Left lung (tissue), 14 donors: ENCODE measurements at places on chromosomes 6 and 20.

GRCh38 chr6:38503032-38503773, 136.5 kb downstream of the BTBD9 start:
- no peak for DNase-seq
- H3K36me3 ChIP-seq: no peaks in the 10 kb centered on the region
- H3K4me3 ChIP-seq: no peak overlapping the region
- no peaks in the 10 kb centered on the region for H3K4me1 ChIP-seq
- no peak overlapping the region for H3K27ac ChIP-seq

DNA sequence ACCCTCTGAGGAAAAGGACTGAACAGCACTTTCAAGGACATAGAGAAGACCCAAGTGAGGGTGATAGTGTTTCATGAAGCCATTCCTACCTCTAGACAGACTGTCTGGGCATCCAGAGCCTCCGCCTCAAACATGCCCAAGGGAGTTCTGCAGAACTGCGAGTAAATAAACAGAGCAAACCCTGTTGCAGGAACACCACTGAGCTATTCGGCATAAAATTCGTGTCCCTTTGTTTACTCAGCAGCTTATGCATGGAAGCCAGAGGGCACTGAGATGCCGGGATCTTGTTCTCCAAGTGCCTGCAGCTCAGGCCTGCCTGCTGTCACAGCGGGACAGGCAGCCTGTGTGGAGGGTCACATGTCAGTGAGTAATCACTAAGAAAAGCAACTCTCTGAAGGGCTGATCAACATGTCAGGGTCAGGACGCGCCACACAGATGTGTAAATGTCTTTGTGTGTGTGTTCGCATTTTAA, 164.9 kb upstream of the HEY2 start:
- H3K4me3 ChIP-seq: no peak overlapping the region
- no peak overlapping the region for H3K27ac ChIP-seq
- no peaks in the 10 kb centered on the region for H3K4me1 ChIP-seq
- peak; percentile 34 for DNase-seq
- H3K27me3 ChIP-seq: peaks cover 6% of the 10 kb centered on the region

- no peaks in the 10 kb centered on the region for H3K27me3 ChIP-seq
- no peaks in the 10 kb centered on the region for H3K36me3 ChIP-seq
- peaks cover 29% of the 10 kb centered on the region for H3K4me1 ChIP-seq
- no peak overlapping the region for H3K4me3 ChIP-seq
- peak; percentile 85 for DNase-seq
- H3K27ac ChIP-seq: no peak overlapping the region
Measured at GRCh38 chr20:49216991-49217578, 2.1 kb upstream of the DDX27 start.

GRCh38 chr6:149863698-149864577, at the start of gene LRP11:
LRP11 (minus strand) TSS chr6:149864359; CDS start chr6:149864020, 339 bp downstream.
- no peaks in the 10 kb centered on the region for H3K36me3 ChIP-seq
- H3K4me1 ChIP-seq: peaks cover 6% of the 10 kb centered on the region
- peak within 1 kb of the TSS; percentile 84 for H3K27ac ChIP-seq
- peaks cover 20% of the 10 kb centered on the region for H3K27me3 ChIP-seq
- DNase-seq: peak; percentile 78

GRCh38 chr6:157990321-157991066, 8.8 kb downstream of the SYNJ2 start:
- no peak overlapping the region for H3K27ac ChIP-seq
- H3K27me3 ChIP-seq: no peaks in the 10 kb centered on the region
- peaks cover 22% of the 10 kb centered on the region for H3K4me1 ChIP-seq
- no peak for DNase-seq
- no peak overlapping the region for H3K4me3 ChIP-seq
- H3K36me3 ChIP-seq: no peaks in the 10 kb centered on the region

DNA sequence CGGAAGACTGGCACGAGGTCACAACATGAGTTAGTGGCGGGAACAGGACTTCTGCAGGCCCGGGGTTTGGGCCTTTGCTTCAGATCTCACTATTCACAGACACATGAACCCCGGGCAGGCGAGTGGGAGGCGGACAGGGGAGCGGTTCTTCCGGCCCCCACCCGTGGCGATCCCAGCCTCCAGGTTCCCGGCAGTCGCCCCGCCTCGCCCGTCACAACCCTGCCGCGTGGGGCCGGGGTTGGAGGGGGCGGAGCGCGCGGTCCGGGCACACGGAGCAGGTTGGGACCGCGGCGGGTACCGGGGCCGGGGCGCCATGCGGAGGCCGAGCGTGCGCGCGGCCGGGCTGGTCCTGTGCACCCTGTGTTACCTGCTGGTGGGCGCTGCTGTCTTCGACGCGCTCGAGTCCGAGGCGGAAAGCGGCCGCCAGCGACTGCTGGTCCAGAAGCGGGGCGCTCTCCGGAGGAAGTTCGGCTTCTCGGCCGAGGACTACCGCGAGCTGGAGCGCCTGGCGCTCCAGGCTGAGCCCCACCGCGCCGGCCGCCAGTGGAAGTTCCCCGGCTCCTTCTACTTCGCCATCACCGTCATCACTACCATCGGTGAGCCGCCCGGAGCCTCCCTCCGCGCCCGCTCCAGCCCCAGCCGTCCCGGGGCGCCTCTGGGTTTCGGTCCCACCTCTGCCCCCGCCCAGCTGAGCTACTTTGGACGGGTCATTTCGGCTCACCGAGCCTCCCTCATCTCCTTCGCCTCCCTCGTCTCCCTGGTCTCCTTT, at the start of gene KCNK15:
Gene KCNK15, plus strand, starts transcription at position 268 of the 769 bp plus-strand sequence. Its CDS starts 46 bp downstream, at position 314.
- no peaks in the 10 kb centered on the region for H3K27me3 ChIP-seq
- peak; percentile 81 for DNase-seq
- peak within 1 kb of the TSS; percentile 35 for H3K4me3 ChIP-seq
- no peak within 1 kb of the TSS for H3K27ac ChIP-seq
- peaks cover 20% of the 10 kb centered on the region for H3K4me1 ChIP-seq

GRCh38 chr6:20936949-20937348, 402.7 kb downstream of the CDKAL1 start:
- no peak overlapping the region for H3K4me3 ChIP-seq
- no peaks in the 10 kb centered on the region for H3K36me3 ChIP-seq
- no peak for DNase-seq
- H3K27me3 ChIP-seq: no peaks in the 10 kb centered on the region

- H3K36me3 ChIP-seq: no peaks in the 10 kb centered on the region
- DNase-seq: no peak
Measured at GRCh38 chr6:95266537-95267258, 310.6 kb upstream of the MANEA start.

DNA sequence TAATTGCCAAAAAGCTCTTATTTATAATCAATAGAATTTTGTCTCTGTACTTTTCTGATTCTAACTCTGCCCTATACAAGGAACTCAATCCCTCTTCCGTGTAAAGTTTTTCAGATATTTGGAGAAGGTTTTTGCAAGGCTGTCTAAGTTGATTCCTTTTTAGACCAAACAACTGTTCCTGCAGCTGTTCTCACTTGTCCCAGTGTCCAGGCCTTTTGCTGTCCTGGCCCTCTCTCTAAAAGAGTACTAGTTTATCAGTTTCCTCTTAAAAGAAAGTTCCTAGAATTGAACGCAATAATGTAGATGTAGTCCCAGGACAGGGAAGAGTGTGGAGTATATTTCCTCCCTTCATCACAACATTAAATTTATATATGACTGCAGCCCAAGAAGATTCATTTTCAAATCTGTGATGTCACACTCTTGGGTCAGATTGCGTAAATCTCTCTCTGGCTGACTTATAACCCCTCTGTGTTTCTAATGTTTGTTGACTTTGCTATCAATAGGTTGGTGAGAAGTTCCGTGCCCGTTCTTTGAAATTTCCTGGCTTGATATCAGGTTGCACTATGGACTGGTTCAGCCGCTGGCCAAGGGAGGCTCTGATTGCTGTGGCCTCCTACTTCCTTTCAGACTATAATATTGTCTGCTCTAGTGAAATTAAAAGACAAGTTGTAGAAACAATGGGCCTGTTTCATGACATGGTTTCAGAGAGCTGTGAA, 139.4 kb upstream of the GLP1R start:
- H3K27me3 ChIP-seq: no peaks in the 10 kb centered on the region
- H3K27ac ChIP-seq: no peak overlapping the region

GRCh38 chr20:2707353-2708072, 14.9 kb downstream of the EBF4 start:
- no peak overlapping the region for H3K4me3 ChIP-seq
- no peak for DNase-seq
- no peaks in the 10 kb centered on the region for H3K4me1 ChIP-seq
- no peaks in the 10 kb centered on the region for H3K27me3 ChIP-seq
- no peaks in the 10 kb centered on the region for H3K36me3 ChIP-seq
- no peak overlapping the region for H3K27ac ChIP-seq

- no peak for DNase-seq
- no peak overlapping the region for H3K4me3 ChIP-seq
- no peaks in the 10 kb centered on the region for H3K4me1 ChIP-seq
- no peaks in the 10 kb centered on the region for H3K36me3 ChIP-seq
- no peaks in the 10 kb centered on the region for H3K27me3 ChIP-seq
Measured at GRCh38 chr20:6877633-6878032, 110.1 kb downstream of the BMP2 start.

GRCh38 chr6:109877028-109878004, 100.8 kb upstream of the GPR6 start:
- H3K4me3 ChIP-seq: no peak overlapping the region
- H3K27me3 ChIP-seq: no peaks in the 10 kb centered on the region
- H3K4me1 ChIP-seq: no peaks in the 10 kb centered on the region
- no peak overlapping the region for H3K27ac ChIP-seq

DNA sequence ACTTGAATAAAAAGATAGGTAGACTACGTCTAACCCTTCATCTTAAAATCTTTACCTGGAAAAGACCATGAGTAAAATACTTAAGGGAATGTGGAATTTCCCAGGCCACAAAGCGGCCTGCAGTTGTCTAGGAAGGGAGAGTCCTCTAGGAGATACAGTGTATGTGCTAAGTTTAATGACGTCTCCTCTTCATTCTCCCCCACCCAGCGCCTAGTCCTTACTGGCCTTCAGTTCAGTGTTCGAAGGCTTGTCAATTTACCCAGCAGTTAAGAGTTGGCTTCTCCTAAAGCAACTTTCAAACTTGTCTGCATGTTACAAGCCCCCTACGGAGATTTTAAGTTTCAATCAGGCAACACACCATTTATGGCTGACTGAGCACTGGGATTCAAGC, 35.2 kb downstream of the HFE start:
- H3K4me1 ChIP-seq: peaks cover 2% of the 10 kb centered on the region
- H3K36me3 ChIP-seq: no peaks in the 10 kb centered on the region
- no peak for DNase-seq
- H3K4me3 ChIP-seq: peak overlapping the region; percentile 75
- peak overlapping the region; percentile 99 for H3K27ac ChIP-seq
- no peaks in the 10 kb centered on the region for H3K27me3 ChIP-seq

DNA sequence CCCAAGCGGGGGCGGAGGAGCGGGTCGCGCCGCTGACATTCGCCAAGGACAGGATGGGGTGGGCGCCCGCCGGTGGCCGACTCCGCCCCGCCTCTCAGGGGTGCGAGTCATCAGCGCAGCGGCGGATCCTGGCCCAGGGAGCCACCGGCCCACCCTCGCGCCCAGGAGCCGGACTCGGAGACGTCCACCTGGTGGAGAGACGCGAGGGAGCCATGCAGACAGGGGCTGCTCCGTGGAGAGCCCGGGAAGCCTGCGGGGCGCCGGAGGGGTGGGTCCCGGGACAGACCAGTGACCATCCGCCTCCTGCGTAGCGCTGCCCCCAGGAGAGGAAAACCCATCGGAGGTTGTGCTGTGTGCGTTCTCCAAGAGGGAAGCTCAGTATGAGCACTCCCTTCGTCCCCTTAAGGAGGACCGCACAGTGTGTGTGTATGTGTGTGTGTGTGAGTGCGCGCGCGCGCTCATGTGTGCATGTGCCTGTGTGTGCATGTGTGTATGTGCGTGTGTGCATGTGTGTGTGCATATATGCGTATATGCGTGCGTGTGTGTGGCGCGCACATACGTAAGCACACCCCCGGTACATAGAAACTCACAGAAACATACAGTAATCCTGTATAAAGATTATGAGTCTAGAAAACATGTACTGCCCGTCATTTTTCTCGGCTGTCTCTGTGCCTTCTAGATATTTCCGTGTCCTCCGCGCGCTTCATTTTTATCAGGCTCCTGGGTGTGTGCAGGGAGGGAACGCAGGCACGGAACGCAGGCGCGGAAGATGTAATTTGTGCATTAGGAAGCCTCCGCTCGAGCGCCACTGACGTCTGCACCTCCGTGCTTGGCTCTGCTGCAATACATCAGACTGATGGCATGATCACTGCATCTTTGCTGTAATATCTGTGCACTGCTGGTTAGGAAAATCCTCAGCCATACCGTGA, 158.9 kb downstream of the TBXT start:
- H3K27me3 ChIP-seq: peaks cover 87% of the 10 kb centered on the region
- no peak overlapping the region for H3K4me3 ChIP-seq
- peak; percentile 27 for DNase-seq
- H3K4me1 ChIP-seq: no peaks in the 10 kb centered on the region
- H3K36me3 ChIP-seq: no peaks in the 10 kb centered on the region
- no peak overlapping the region for H3K27ac ChIP-seq

- no peak overlapping the region for H3K27ac ChIP-seq
- no peak overlapping the region for H3K4me3 ChIP-seq
- DNase-seq: no peak
- H3K36me3 ChIP-seq: no peaks in the 10 kb centered on the region
Measured at GRCh38 chr6:80227545-80228105, 121.2 kb downstream of the BCKDHB start.
